ENCODE measurements at places on chromosomes 7 and 10. TPM values are rescaled to one million over a fixed set of nuclear protein-coding genes. Genes with fewer than 3 reads are reported as not detected.

GRCh38 chr10:29012926-29013554 lies 275.8 kb upstream of the LYZL1 start:
- no peak for DNase-seq

DNA sequence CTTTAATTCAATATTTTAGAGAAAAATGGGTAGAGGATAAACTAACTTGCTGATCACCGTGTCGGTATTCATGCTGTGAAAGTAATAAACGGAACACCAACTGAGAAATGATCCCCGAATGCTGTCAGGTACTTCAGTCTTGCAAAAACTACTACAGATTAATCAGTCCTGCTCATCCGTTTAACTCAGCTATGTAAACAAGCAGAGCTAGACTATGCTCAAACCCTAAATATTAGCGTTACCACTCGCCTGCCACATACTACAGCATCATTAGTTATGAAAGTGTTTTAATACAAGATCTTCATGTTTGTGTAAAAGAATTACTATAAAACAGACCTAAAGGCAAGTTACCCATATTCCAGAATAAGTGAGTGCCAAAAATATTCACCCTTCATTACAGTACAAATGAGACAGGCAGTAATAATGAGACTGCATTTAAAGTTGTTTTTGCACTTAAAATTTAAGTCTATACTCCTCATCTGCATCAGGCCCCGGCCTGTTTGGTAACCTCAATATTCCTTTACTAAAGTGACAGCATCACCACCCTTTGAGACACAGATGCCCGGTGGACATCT lies 952 bp downstream of the DNMBP start:
- no peak for DNase-seq

The HUS1 gene
- 61.2 TPM for total RNA-seq

DNA sequence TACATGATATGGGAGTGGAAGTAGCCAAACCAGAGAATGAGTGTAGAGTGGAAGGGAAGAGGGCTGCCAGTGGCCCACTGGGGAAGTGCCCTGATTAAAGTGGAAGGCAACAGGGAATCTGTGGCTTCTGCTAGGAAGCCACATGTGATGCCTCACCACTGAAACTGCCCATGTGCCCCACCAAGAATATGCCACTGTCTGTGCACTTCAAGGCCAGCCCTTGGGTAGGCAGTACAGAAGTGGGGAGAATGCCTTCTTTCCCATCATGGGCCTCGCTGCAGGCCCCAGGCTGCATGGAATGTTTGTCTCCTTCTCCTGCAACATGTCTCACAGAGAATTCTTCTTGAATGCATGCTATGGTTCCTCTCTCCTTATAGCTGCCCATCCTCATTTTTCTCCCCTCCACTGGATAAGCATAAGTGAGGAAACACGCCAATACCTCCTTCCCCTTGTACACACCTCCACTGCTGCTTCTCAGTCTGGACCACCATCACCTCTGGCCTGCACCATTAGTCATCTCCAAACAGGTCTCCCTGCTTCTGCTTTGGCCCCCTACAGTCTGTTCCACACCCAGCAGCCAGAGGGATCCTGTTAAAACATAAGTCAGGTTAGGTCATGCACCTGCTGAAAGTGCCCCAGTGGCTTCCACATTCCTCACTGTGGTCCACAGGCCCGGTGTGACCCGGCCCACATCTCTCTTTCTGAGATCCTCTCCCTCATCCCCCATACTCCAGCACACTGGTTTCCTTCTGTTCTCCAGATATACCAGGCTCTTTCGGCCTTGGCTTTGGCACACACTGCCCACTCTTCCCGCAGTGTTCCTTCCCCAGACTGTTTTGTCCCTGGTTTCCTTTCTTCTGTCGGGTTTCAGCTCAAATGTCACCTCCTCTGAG lies 37.1 kb downstream of the SNX10 start:
- DNase-seq = no peak

The MYOF gene
- total RNA-seq = 10.4 TPM

The PRRT4 gene
- total RNA-seq = not detected

The VPS37D gene
- not detected for total RNA-seq

The IL2RA gene
- total RNA-seq = 443 TPM

The ATOH7 gene
- total RNA-seq = not detected

GRCh38 chr10:128813574-128813973 lies 653.5 kb upstream of the MGMT start:
- no peak for DNase-seq

DNA sequence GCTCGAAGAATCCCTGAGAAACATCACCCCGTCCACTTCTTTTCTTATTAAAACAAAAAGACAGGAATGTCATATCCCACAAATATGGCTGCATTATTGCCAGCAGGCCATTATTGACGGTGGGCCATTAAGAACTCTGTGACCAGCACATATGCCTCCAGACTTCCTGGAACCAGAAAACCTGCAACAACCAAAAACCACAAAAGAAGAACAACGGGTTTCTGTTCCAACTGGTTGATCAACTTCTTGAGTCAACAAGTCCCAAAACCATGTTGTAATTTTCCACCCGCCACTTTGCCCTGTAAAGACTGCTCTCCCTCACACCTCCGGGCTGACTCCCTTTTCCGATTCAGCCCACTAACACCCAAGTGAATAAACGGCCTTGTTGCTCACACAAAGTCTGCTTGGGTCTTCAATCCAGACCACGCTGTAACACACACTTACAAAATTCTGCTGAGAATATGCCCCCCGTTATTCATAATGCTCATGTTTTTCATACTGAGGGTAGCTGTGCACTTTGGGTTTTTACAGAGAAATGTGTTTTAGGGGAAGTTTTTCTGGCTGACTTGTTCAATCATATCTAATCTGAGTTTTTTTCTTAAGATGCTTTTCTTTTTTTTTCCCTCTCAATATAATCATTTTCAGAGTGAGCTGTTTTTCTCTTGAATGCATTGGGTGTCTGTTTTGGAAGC lies 20.7 kb downstream of the ZNF107 start:
- DNase-seq = peak; percentile 47
